Stimulated activated CD4-positive, alpha-beta T cell treated with anti-CD3 and anti-CD28 coated beads, Interleukin-15, amount 100 ng/mL, for 48 hours (primary cell): ENCODE measurements at places on chromosomes 7 and 10.
A peak's percentile ranks its signal among the peaks of the same experiment; 100 is the strongest.

DNA sequence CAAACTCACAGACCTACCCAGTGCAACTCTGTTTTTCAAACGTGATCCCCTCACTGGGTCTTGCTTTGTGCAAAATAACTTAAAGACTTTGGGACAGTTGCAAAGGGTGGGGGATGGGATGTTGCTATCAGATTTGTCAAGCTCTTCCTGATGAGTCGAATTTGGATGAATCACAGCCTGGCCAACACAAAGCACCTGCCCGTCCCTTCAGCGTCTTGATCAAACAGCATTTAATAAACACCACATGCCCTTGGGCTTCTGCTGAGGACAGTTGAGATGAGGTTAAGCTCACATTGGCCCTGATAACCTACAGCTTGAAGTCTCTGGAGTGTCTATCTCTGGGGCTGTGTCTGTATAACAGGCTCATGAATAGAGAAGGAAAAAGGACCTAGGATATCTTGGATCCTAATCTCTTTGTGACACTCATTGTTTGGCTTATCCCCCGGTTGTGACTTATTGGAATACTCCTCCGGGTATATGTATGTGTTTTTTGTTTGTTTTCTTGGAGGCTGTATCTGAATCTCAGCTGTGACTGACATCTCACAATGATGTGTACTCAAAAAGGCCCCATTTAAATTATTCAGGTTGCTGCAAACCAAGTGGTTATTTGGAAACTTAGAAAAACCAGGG lies 132.6 kb upstream of the NAMPT start:
- no peak for DNase-seq

GRCh38 chr7:100861616-100861985 lies 5.6 kb upstream of the TRIP6 start:
- no peak for DNase-seq

GRCh38 chr7:45663965-45664633 lies 89.9 kb downstream of the ADCY1 start:
- DNase-seq, result no peak

GRCh38 chr7:28472332-28472731 lies 60.0 kb downstream of the CREB5 start:
- no peak for DNase-seq

GRCh38 chr7:142176901-142177300 lies 65.4 kb downstream of the MGAM2 start:
- no peak for DNase-seq

GRCh38 chr7:136030330-136030729 lies 53.2 kb upstream of the MTPN start:
- no peak for DNase-seq

- DNase-seq, result no peak
These were observed 110.6 kb upstream of the SAMD8 start for GRCh38 chr10:75000748-75001321.

- DNase-seq, result no peak
These were observed 114.2 kb downstream of the SMURF1 start for GRCh38 chr7:99029466-99030435.

DNA sequence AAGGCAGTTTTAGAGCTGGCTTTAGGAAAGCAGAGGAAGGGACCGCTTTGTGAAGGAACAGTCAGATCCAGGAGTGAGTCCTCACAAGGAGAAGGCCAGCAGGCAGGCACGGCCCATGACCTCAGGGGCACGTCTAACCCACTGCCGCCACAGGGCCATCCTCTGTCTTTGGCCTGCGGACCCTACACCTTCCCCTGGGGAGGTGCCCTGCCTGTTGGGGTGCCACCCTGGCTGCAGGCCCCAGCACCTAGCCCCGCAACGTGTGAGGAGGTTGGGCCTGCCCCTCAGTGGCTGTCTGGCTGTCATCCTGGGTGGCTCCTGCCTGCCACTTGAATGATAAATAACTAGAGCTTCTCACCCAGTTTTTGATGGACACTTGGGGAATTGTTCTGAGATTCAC lies 31.0 kb upstream of the TRIM8 start:
- no peak for DNase-seq

DNA sequence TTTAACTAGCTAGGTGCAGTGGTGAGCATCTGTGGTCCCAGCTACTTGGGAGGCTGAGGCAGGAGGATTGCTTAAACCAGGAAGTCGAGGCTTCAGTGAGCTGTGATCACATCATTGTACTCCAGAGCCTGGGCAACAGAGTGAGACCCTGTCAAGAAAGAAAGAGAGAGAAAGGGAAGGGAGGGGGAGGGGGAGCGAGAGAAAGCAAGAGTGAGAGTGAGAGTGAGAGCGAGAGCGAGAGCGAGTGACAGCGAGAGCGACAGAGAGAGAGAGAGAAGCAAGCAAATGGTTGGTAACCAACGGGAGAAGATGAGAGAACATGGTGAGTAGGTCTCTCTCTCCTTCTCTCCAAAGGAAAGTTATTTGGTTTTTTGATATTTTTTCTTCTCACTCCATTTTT lies 69.8 kb upstream of the DGKI start:
- DNase-seq, result no peak

DNA sequence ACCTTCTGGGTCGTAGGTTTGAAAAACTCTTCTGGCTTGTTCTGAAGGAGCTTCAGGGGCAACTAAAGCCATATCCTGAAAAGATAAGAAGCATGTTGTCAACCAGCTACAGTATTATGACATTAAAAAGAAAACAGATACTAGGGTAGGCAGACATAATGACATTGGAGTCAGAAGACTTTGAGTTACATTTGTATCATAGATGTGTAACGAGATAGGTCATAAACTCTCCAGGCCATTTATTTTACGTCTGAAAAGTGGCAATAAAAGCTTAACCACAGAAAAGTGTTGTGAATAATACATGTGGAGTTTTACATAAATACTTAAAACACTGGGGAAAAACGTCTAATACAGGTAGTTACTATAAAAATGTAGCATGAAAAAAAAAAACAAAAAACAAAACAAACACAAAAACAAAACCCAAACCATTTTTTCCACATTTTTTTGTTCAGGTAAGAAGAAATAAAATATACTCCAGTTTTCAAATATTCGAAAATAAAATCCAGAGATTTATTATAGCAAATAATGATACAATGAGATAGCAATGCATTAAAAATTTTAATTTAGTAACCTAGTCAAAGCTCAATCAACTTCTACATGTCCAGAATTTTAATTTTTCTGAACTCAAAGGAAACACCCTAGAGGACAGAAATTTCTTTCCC lies 64.1 kb downstream of the MINDY3 start:
- no peak for DNase-seq

DNA sequence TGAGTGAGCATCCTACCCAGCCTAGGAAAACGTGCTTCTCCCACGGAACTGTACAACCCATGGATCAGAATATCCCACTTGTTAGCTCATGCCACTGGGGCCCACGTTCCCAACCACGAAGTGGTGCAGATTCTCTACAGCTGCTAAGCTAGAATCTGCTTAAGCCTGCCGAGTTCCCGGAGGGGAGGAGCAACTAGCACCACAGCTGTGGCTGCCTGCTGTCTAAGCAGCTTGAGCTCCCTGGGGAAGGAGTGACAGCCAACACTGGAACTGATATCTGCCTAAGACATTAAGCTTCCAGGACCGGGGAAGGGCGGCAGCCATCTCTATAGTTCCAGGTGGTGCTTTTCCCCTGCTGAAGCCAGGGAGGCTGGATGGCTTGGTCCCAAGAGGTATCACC lies 334.7 kb upstream of the CHRM2 start:
- DNase-seq, result no peak

DNA sequence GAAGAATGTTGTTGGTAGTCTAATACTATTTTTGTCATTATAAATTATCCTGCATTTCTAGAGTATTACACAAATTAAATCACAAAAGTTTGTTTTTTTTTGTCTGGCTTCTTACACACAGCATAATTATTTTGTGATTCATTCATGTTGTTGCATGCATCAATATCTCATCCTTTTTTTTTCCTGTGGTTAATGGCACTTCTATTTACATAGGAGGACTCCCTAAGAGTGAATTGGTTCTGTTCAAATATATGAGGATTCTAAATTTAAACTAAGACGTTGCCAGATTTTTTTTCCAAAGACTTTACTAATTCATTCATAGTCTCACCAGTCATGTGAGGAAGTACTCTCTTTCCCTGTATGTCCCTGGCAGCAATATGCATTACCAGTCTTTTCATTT lies 303.3 kb downstream of the GPR37 start:
- no peak for DNase-seq

- no peak for DNase-seq
These were observed 144.6 kb downstream of the TPK1 start for GRCh38 chr7:144691240-144691639.

DNA sequence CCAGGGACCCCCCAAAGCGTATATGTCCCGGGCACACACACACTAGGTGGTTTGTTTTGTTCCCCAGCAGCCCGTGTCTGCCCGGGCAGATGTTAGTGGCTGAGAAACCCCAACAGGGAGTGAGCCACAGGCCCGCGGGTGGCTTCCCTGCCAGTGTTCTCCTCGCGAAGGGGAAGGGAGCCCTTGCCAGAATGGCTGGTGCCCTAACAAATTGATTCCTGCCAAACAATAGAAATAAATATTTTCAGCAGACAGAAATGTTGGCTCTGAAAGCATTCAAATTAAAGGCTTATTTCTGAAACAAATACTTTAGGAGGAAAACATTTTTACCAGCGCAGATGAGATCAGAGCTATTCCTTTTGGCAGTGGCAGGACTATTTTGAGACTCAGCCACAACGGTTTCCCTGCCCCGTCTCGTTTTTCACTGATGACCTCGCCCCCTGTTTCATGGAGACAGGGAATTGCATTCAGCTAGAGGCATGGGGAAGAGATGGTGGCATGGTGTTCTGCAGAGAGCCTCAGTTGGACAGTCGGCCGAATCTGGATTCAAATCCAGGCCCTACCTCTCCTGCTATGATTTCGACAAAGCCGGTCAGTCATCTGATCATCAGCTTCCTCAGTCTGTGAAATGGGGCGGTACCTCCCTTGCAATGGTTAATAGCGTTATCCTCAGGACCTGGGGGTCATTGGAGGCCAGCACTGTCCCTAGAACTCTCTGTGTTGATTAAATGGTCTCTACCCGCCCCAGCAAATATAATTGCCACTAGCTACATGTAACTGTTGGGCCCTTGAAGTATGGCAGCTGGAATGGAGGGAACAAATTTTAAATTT lies 84.5 kb downstream of the CUX1 start:
- DNase-seq, result no peak

DNA sequence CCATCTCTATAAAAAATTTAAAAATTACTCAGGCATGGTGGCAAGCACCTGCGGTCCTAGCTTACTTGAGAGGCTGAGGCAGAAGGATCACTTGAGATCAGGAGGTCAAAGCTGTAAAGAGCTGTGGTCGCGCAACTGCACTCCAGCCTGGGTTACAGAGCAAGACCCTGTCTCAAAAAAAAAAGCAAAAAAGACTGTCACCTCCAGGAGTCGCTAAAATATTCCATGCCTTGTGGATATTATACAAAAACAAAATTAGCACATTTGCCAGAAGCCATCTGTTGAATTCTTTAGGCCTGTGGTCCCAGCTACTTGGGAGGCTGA lies 87.0 kb upstream of the SDK1 start:
- DNase-seq, result no peak

DNA sequence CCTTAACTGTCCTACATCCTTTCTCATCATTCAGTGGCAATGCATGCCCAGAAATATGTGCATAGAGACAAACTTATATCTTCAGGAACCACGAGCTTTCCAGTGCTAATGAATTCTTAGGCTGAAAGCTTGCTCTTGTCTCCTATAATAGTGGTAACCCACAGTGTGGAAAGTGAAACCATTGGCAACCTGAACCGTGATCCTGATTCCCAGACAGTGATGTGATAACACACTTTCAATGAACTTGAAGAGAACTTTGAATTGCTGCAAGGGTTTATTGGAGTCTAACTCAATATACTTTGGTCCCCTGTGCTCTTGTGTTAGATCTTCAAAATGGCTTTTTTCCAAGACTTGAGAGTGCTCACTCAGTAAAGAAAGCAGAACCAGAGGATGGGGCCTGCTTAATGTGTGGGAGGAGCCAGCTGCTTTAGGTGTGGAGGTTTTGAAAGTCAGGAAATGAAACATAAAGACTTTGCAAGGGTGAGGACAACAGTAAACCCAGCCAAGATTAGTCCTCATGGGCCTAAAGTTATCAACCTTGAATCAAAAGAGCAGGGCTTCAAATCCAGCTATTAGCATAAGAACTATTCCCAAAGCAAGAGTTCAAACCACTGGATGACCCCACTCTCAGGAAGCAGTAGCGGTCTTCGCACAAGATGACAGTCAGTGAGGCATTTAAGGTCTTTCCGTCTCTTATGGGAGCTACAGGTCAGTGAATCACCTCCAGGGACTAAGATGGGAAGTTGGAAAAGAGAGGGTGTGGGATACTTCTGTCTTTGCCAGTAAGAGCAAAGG lies 332.4 kb upstream of the NRP1 start:
- DNase-seq, result no peak

DNA sequence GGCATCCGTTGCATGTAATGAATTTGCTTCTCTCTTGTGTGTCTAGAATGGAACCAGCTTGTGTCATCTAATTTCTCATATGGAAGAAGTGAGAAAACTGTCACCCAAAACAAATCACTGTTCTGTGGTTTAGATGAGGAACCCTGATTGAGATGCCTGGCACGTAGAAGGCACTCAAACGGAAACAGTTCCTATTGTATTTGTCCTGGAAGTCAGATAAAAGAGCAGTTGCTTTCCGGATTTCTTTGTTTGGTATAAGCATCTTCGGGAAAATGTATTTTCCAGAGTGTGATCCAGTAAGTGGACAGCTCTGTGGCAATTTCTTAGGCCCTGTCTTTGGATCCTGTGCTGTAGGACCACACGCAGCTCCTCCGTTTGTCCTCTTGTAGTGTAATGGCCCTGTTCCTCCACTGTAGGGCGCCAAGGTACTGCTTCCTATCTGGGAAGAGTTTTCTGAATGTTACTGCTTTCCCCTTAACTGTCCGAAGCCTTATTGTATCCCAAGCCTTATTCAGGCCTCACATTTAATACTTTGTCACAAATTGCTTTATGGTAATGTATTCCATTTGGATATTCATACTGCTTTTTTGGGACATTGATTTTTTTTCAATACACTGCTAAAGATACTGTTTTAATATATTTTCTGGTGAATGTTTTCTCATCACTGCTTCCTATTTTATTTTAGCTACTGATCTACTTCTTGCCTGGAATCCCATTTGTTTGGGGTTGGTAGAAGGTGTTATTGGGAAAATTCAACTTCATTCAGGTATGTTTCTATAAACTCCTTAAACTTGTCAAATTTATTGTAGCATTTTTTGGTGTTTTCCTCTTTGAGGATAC lies 24.8 kb downstream of the INPP5F start:
- DNase-seq, result peak; percentile 21

DNA sequence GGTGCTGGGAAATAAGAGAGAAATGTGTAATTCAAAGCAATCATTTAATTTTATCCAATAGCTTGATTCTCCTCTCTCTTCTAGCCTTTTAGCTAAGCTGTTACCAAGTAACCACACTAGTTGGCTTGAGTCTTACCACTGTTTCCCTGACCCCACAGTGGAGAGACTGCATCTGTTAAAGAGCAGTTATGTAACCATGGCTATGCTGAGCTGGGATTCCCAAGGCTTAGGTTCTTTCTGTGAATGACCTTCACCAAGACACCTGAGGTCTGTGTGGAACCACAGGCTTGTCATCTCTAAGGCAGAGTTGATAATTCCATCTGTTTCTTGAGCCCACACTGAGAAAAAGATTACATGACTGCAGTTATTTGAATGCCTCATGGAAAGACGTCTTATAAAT lies 47.7 kb upstream of the ATRNL1 start:
- no peak for DNase-seq
